Neuronal stem cell (in vitro differentiated cells): ENCODE measurements at places on chromosomes 1 and 21.
A peak's percentile ranks its signal among the peaks of the same experiment; 100 is the strongest.

GRCh38 chr1:78408810-78409209 lies 82.0 kb upstream of the PTGFR start:
- no peak for DNase-seq

DNA sequence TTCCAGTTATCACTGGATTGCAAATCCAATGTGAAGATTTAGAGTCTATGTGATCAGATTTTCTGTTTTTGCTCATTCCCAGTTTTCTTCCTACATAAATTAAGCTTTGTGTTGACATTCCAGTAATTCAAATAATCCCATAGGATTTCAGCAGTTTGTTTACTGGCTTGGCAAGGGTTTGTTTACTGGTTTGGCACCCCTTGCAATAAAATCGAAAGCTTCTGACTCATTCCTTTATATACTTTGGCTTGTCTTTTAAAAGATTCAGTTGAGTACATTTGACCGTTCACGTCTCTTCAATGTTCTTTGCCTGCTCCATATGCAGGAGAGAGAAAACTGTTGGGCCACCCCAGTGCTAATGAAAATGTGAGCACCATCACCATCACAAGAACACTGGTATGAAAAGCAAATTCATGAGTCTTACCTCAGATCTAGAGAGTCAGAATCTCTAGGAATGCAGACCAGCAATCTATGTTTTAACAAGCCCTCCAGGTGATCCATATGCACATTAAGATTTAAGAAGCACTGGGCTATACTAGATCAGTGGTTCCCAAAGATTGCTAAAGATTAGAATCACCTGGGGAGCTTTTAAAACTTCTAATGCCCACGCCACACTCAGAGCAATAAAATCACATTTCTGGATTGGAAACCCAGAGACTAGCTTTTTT lies 32.8 kb downstream of the ZC3H11B start:
- no peak for DNase-seq

DNA sequence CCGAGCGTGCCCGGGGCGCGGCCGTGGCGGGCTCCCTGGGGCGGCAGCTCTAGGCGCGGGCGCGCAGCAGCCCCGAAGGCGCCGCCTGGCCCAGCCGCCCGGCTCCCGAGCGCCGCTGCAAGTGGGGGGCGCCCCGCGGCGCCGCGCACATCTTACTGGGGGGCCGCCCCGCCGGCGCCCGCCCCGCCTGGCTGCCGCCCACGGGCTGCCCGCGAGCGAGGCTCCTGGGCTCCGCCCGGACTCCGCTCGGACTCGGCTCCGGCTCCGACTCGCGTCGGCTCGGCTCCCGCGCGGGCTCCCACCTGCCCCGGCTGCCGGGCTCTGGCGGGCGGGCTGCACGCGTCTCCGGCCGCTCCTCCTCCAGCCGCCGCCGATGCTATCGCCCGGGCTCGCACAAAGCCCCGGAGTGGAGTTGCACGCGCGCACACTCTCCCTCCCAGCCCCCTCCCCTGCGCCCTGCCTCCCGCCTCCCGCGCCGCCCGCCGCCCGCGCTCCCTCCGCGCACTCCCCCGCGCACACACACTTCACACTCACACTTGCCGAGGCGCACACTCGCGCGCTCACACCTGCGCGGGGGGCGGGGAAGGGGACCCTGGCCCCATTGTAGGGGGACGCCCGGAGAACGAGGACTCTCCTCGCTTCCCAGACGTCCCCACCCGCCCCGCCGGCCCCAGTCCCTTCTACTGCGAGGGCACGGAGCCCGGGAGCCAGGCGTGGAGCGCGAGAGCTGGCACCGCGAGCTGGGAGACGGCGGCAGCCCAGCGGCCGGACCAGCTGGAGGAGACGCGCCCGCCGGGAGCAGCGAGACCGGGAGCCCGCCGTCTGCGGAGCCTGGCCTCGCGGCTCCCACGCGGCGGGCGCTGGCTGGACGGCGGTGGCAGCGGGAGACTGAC lies at the start of gene GRIK3:
GRIK3 (minus strand) TSS at position 395 of the 893 bp plus-strand sequence. CDS start 407 bp downstream, outside the sequence.
- no peak for DNase-seq

- DNase-seq: no peak
Observed at GRCh38 chr1:16091296-16091695, 17.8 kb upstream of the FAM131C start.

DNA sequence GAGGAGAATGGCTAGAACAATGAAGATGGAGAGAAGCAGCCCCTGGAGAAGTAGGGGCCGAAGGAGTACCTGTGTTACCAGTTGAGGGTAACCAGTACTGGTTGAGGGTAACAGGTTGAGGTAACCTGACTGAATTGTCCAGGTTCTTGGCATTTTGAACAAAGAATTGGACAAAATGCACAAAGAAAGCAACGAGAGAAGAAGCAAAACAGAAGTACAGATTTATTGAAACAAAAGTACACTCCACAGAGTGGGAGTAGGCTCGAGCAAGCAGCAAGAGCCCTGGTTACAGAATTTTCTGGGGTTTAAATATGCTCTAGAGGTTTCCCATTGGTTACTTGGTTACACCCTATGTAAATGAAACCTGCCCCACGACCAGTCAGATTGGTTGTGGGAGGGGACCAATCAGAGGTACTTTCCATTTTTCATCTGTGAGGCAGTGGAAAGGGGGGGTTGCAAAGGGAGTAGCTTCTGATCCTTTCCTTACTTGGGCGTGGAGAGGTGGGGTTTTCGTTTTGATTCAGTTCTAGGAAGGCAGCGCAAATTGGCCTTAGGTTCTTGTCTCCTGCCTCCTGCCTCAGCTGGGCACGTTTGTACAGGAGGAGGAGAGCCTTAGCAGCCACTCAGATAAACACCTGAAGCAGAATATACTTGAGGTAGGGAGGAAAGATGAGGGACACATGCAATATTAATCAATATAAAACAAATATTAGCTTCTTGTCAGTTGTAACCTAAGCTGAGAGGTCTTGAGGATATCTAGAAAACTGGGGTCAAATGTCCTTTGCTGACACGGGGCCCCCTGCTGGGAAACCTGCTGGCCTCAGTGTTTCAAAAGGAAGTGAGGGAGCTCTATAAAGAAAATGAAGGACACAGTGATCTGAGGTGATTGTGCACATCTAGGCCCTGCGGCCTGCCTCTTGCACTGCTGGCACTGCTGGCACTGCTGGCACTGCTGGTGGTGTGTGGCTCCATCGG lies 14.3 kb upstream of the LSM10 start:
- DNase-seq: no peak

GRCh38 chr1:108657356-108658080 lies 3.4 kb downstream of the HENMT1 start:
- no peak for DNase-seq

DNA sequence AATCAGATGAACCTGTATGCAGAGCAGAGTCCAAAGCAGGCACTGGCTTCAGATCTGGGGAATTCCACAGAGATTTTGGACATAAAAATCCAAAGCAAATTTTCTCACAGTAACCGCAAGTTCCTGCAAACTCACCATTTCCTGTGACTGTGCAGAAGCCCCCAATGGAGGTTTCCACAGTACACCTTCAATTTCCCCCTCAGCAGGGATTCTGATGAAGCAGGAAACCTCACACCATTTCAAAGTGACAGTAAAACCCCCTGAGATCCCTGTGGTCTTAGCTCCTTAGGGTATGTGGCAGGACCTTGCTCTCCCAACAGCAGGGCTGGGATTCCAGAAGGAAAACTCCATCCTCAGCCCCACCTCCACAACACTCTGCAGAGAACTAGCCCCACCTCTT lies 6.0 kb upstream of the TGFBR3 start:
- DNase-seq: no peak

DNA sequence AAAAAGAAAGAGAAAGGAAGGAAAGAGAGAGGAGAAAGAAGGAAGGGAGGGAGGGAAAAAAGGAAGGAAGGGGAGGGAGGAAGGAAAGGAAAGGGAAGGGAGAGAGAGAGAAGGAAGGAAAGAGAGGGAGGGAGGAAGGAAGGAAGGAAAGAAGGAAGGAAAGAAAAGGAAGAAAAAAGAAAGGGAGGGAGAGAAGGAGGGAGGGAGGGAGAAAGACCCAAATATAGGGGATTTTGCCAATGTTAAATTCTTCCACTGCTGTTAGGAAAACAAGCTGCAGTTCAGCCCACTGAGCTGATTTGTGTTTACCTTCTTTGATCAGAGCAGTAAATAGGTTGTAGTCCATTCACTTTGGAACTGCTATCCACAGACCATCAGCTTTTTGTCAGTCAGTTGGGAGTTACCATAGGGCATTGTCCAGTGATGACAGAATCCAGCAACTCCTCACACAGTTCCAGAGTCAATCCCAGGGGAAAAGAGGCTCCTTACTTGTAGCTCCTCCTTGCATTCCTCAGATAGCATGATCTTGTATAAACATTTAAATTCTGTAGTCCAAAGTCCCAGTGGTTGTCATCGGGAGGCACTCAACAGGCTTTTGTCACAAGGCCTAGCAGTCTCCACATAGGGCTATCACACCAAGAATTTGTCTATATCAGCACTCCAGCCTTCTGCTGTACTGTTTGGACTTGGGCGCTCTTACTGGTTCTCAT lies 13.5 kb upstream of the PPP1R8 start:
- no peak for DNase-seq

DNA sequence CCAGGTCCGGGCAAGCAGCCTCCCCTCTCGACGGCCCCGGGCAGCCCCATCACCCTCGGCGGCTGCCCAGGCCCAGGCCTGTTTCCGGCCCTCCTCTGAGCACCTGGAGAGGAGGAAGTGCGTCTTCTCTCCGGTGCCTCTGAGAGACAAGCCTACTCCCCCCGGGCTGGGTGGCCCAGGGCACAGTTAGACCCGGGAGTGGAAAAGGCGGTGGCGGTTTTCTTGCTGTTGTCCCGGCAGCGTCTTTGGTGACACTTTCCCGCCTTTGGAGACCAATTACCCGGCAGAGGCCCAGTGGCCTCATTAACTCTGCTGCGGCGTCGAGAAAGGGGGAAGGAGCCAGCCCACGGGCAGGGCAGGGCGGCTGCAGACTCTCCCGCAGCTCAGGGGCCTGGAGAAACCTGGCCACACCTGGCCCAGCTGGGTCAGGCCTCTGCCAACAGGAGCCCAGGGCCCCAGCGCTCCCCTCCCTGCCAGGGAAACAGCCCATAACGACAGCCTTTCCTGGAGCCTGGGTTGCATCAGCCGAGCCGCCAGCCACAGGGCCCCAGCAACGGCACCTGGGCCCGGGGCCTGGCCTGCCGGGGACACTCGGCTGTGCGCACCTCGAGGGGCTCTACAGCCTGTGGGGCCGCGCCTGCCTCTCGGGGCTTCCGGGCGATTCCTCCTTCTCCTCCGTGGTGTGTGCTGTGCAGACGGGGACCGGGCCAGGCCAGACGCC lies 28.4 kb upstream of the C1orf159 start:
- no peak for DNase-seq

DNA sequence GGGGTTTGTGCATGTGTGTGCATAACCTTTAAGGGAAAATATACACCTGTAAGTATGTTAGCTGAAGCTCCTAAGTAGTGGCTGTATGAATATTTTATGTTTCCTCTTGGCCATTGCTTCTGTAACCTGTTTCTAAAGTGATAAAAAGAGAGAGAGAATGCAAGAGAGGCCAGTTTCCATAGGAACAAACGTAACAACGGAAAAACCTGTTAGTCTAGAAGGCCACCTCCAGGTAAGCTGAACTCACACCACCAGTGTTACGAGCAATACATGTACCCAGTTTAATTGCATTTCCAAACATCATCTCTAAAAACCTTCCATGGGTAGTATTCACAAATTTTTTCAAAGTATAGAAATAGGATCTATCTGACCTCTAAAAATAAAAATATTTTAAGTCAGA lies 63.1 kb downstream of the PLPPR4 start:
- no peak for DNase-seq

DNA sequence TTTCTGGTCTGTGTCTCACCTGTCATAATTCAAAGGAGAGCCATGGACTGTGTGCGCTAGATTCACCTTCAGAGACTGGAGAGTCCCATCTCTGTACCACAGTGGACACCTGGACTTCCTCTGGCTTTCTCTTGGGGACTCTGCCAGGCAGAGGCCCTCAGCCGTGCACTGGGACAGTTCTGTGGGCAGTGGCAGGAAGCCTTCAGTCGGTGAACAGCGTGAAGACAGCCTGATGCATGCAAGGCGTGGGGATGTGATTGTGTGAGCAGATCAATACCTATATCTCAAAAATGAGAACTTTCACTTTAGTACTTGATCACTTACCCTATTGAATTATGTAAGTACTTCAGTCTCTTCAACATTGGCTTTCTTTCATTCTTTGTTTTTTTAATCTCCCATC lies 245.3 kb downstream of the DISC1 start:
- no peak for DNase-seq

GRCh38 chr1:43774359-43774758 lies 67.0 kb downstream of the ST3GAL3 start:
- DNase-seq: no peak

DNA sequence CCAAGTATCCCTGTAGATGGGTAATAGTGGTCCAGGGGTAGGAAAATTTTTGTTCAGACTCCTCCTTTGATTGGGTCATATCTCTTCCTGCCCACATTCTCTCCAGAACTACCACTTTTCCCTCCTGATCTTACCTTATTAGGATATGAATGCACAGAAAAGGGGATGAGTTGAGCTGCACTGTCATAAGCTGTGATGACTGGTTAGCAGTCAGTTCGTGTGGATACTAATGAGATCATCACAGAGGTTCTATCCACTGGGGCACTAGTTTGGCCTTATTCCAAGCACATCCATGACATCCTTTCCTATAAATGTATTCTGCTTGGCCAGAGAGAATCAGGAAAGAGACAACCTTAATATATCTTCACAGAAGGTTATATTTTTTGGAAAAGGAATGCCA lies 22.1 kb upstream of the TBX15 start:
- no peak for DNase-seq

DNA sequence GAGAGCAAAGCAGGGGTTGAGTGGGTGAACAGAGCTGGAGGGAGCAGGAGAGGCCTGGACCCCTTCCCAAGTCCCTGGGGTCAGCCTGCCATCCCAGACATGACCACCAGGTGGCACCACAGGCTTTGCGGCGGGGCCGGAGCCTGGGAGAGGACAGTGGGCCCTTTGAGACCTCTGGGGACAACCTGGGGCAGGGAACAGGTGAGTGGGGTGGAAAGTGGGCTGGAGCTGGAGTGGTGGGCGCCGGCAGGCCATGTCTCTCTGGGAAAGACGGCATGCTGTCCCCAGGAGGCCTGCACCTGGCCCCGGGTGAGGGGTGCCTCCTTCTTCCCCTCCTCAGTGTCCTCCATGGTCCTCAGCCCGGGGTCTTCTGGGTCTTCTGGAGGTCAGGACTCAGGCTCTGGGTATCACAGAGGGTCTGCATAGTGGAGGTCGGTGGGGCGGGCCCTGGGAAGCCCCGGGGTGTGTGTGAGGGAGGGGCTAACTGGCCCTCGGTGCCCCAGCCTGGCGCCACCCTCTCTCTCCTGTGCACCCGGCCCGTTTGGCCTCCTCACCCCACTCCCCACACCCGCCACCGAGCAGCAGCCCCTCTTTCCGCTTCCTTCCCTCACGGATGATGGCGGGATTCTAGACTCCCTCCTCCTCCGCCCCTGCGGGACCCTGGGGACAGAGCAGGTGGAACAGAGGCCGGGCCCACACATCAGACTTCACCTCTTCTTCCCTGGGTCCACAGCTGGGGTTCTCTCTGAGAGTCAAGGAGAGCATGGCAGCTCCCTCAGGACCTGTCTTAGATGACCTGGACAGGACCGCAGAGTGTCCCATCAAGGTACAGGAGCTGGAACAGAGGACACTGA lies 28.5 kb upstream of the PKP1 start:
- peak; percentile 73 for DNase-seq

- DNase-seq: no peak
Observed at GRCh38 chr1:171219346-171220080, 28.8 kb upstream of the FMO1 start.
